ENCODE measurements at places on chromosomes 6 and 20. TPM values are rescaled to one million over a fixed set of nuclear protein-coding genes. Genes with fewer than 3 reads are reported as not detected.

DNA sequence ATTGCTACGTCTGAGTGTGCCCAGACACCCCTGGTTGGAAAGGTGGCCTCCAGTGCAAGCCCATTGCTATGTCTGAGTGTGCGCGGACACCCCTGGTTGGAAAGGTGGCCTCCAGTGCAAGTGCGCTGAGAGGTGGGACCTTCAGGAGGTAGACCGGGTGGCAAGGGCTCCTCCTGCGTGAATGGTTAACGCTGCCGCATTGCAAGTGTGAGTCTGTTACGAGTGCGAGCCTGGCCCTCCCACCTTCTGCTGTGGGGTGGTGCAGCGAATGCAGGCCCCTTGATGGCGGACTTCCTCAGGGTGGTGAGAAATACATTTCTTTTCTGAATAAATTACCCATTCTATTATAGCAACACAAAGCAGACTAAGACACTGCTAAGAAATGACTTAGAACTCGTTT is 208.8 kb downstream of the DLL1 start:
- DNase-seq = no peak

- DNase-seq = no peak
Observed at GRCh38 chr6:152661776-152662175, 24.6 kb upstream of the SYNE1 start.

DNA sequence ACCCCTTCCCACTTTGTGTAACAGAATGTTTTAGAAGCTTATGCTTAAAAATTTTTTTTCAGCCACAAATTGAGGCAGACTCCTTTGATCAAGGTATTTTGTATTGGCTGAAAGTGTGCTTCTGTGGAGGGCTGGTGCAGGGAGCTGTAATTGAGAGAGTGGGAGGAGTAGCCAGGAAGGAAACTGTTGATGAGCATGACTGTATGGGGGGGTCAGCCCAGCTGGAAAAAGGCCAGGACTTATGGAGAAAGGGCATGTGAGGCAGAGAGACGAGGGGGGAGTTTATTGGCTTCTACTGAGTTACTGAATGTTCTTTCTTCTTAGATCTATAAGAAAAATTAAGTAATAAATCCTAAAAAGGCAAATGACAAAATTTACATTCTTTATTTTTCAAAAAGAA is 13.4 kb downstream of the RFPL4B start:
- no peak for DNase-seq

DNA sequence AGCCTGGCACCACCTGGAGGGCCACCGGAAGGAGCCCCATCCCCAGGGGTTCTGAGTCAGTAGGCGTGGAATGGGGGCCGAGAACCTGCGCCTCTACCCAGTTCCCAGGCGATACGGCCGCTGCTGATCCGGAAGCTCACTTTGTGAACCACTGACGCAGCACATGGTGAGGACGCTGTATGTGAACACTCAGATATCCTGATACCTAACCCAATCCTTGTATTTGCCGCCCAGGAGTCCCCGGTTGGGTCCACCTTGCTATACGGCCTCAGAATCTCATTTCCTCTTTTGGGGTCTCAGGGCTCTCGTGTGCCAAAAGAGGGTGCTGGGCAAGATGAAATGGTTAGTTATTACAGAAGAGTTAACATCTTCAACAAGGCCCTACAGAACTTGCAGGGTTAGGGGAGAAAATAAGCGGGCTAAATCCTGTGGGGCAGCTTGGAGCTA is 604 bp upstream of the RAB5IF start:
- DNase-seq = no peak

Gene PMEPA1
- total RNA-seq = 255 TPM

Gene GSTA2
- total RNA-seq = not detected

GRCh38 chr6:35025232-35026188 is 115.6 kb downstream of the TCP11 start:
- no peak for DNase-seq

Gene TJAP1
- 31.7 TPM for total RNA-seq

All from kidney epithelial cell (primary cell).